T-helper 2 cell treated with Interferon-gamma antibody and Interleukin-4, amounts not matched to agents 5 μg/mL and 100 μg/mL, for 36 hours (primary cell): ENCODE measurements at places on chromosomes 5 and 9.
A peak's percentile ranks its signal among the peaks of the same experiment; 100 is the strongest.

GRCh38 chr5:160312960-160313727, 780 bp upstream of the CCNJL start:
- H3K36me3 ChIP-seq, result no peaks in the 10 kb centered on the region
- no peak overlapping the region for H3K27ac ChIP-seq
- no peak for DNase-seq
- H3K4me1 ChIP-seq, result peaks cover 4% of the 10 kb centered on the region
- H3K4me3 ChIP-seq, result peak overlapping the region; percentile 81
- peaks cover 66% of the 10 kb centered on the region for H3K27me3 ChIP-seq

- no peaks in the 10 kb centered on the region for H3K27me3 ChIP-seq
- H3K36me3 ChIP-seq, result peaks cover 5% of the 10 kb centered on the region
- no peak overlapping the region for H3K27ac ChIP-seq
These were observed 9.3 kb upstream of the ZDHHC12 start for GRCh38 chr9:128733256-128733655.

GRCh38 chr5:116137544-116138378, 52.9 kb downstream of the COMMD10 start:
- peaks cover 5% of the 10 kb centered on the region for H3K36me3 ChIP-seq
- H3K27ac ChIP-seq, result no peak overlapping the region
- H3K4me1 ChIP-seq, result peaks cover 13% of the 10 kb centered on the region
- no peaks in the 10 kb centered on the region for H3K27me3 ChIP-seq
- no peak overlapping the region for H3K4me3 ChIP-seq

GRCh38 chr9:124502711-124503702, 4.2 kb downstream of the NR5A1 start:
- H3K27ac ChIP-seq, result no peak overlapping the region
- no peak overlapping the region for H3K4me3 ChIP-seq
- H3K36me3 ChIP-seq, result peaks cover 2% of the 10 kb centered on the region
- H3K4me1 ChIP-seq, result peaks cover 6% of the 10 kb centered on the region
